Ascending aorta (tissue), 2 donors: ENCODE measurements at places on chromosomes 7 and 10.

GRCh38 chr10:21057436-21057835 is 160.3 kb upstream of the NEBL start:
- no peak for DNase-seq

GRCh38 chr7:97079300-97079699 is 38.2 kb upstream of the SDHAF3 start:
- DNase-seq: no peak

- no peak for DNase-seq
Measured at GRCh38 chr10:47223236-47223635, 76.8 kb upstream of the GDF10 start.

- DNase-seq: peak; percentile 66
Measured at GRCh38 chr7:12685550-12685949, 1.9 kb upstream of the ARL4A start.

DNA sequence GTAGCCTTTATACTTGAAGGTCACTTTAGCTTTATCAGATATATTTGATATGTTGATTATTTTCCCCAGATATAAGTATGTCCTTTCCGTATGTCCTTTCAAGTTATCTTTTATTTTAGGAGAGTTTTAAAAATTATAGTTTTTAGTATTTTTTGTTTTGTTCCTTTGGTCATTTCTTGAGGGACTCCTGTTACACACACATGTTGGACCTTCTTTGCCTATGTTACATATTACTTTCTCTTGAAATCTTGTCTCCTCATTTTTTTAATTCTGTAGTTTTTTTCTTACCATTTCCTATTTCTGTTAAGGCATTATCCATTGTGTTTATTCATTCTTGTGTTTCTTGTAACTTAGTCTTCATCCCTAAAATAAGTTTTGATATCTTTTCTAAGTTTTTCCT is 23.9 kb downstream of the GLCCI1 start:
- no peak for DNase-seq

DNA sequence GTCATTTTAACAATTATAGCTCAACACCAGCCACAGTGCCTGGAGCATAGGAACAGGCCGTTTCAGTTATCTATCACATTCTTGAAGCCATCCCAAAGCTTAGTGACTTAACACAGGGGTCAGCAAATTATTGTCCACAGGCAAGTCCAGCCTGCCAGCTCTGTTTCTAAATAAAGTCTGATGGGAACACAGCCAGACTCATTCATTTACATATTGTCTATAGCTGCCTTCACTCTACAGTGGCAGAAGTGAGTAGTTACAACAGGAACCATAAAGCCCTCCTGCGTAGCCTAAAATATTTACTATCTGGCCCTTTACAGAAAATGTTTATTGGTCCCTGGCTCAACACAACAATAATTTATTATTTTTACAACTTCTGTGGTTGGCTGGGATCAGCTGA is 407.5 kb upstream of the AUTS2 start:
- no peak for DNase-seq

- no peak for DNase-seq
Measured at GRCh38 chr7:42198296-42198695, 38.7 kb downstream of the GLI3 start.

DNA sequence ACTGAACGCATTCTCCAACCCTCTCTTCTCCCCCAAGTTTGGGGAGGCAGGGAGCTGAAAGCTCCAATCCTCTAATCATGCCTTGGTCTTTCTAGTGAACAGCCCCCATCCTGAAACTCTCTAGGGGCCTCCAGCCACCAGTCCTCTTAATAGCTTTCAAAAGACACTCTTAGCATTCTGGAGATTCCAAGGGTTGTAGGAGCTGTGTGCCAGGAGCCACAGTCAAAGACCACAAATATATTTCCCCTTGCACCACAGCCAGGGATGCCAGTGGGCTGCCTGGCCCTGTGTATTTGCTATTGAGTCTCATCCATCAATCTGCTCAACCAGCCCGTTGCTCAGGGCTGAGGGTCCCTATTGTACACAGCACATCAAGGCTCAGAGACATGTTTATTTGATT is 18.5 kb upstream of the MLXIPL start:
- no peak for DNase-seq

GRCh38 chr7:138546064-138546619 is 86.1 kb downstream of the TRIM24 start:
- DNase-seq: no peak

GRCh38 chr10:12597788-12598765 is 248.7 kb downstream of the CAMK1D start:
- DNase-seq: no peak

- no peak for DNase-seq
Measured at GRCh38 chr7:115618676-115619075, 411.9 kb downstream of the TFEC start.

DNA sequence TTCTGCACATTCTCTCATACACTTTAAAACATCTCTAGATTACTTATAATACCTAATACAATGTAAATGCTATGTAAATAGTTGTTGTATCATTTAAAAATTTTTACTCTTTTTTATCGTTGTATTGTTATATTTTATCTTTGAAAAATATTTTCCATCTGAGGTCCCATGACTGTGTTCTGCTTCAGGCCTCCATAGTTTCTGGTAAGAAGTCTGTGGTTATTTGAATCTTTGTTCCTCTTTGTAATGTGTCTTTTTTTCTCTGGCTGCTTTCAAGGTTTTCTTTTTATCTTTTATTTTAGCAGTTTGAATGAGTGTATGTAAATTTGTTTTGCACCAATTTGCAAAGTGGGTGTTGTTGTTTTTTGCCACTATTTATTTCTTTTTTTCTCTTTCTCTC is 263.1 kb downstream of the RPS24 start:
- DNase-seq: no peak

- no peak for DNase-seq
Measured at GRCh38 chr10:58404001-58404400, 18.8 kb downstream of the TFAM start.
